Neural crest cell (in vitro differentiated cells): ENCODE measurements at places on chromosomes 16 and 17.

DNA sequence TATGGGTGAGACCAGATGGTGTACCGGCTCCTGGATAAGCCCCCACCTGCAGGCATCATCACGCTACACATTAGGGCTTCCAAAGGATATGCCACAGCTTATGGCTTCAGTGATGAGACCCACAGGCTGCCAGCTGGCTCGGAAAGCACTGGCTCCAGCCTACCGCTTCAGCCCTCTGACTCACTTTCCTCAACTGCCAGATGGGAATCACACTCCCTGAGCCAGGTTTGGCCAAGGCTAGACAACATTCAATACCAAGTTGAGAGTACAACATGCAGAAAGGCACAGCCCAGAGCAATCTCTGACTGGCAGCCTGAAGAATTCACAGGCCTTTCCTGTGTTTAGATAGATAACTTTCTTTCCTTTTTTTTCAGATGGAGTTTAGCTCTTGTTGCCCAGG lies 10.3 kb downstream of the CENPV start:
- H3K27ac ChIP-seq, result no peak overlapping the region
- H3K4me1 ChIP-seq, result peaks cover 4% of the 10 kb centered on the region
- H3K36me3 ChIP-seq, result peaks cover 31% of the 10 kb centered on the region

DNA sequence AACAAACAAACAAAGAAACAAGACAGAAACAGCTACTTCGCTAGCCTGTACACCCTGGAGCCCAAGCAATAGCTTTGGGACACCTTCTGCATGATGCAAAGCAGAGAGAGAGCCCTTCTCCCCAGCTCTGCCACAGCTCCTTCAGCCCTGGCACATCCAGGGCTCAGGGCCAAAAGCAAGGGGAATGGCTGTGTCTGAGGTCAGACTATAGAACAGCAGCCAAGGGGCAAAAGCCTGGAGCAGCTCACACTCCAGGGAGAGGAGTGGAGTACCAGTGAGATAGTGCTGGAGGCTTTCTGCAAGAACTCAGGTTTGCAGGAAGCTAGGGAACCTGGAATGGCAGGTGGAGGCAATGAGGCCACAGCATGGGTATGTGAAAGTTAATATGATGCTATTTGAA lies 11.6 kb upstream of the SEPHS2 start:
- no peak for DNase-seq
- H3K4me1 ChIP-seq, result no peaks in the 10 kb centered on the region
- no peak overlapping the region for H3K27ac ChIP-seq

GRCh38 chr17:327971-328370 lies 24.6 kb downstream of the RPH3AL start:
- no peak overlapping the region for H3K4me3 ChIP-seq
- H3K27ac ChIP-seq, result no peak overlapping the region
- H3K27me3 ChIP-seq, result peaks cover under 1% of the 10 kb centered on the region
- no peaks in the 10 kb centered on the region for H3K4me1 ChIP-seq
- no peaks in the 10 kb centered on the region for H3K36me3 ChIP-seq

DNA sequence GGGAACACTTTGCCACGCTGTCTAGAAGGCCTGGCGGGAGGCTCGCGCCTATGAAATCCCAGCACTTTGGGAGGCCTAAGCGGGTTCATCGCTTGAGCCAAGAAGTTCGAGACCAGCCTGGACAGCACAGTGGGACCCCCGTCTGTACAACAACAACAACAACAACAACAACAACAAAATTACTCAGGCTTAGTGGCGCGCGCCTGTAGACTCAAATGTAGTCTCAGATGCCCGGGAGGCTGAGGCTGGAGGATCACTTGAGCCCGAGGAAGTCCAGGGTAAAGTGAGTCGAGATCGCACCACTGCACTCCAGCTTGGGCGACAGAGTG lies 297 bp upstream of the SLFN13 start:
- DNase-seq, result no peak
- H3K27ac ChIP-seq, result no peak overlapping the region
- peak overlapping the region; percentile 82 for H3K4me3 ChIP-seq
- no peaks in the 10 kb centered on the region for H3K36me3 ChIP-seq
- peaks cover 12% of the 10 kb centered on the region for H3K4me1 ChIP-seq

GRCh38 chr17:43316522-43317142 lies 82.2 kb upstream of the ARL4D start:
- no peak for DNase-seq
- H3K4me1 ChIP-seq, result peaks cover 12% of the 10 kb centered on the region

DNA sequence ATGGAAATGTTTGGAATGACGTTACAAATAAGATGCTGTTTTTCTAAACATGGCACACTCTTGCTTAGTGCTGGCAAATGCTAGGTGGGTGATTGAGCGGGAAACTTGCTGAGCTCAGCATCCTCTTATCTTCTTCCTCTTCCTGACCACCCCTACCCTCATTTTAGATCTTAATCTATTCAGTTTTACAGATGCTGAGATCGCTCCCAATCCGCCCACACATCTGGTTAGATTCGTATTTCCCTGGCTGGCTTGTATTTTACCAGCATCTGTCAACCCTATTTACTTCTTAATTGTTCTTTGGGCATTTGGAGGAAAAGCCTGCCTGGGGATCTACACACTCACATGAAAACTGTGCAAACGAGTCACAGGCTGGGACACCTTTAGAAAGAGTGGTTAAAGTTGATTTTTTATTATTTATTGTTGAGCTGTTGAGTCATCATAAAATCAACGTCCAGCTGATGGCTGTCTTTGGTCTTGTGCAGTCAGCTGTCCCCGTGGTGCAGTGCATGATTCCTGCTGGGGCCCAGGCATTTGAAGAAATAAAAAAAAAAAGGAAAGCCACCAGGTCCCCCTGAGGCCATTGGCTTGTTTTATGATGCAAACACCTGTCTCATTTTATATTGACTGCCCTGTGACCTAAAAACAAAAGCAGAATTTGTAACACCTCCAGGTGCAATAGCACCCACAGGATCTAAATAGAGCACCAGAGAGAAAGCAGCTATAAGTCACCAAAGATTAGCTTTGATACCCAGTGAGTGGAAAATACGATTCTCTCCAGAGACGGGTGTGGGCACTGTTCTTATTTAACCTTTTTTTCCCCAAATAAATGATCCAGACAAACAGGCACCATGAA lies 258.6 kb downstream of the HS3ST3B1 start:
- no peaks in the 10 kb centered on the region for H3K27me3 ChIP-seq
- H3K36me3 ChIP-seq, result no peaks in the 10 kb centered on the region
- H3K27ac ChIP-seq, result no peak overlapping the region
- no peak overlapping the region for H3K4me3 ChIP-seq
- no peak for DNase-seq

- no peaks in the 10 kb centered on the region for H3K4me1 ChIP-seq
- no peak overlapping the region for H3K4me3 ChIP-seq
- H3K27me3 ChIP-seq, result no peaks in the 10 kb centered on the region
Measured at GRCh38 chr17:13297183-13297582, 279.4 kb upstream of the ELAC2 start.

GRCh38 chr17:5254903-5255521 lies 20.4 kb upstream of the SCIMP start:
- peaks cover 5% of the 10 kb centered on the region for H3K4me1 ChIP-seq
- no peak overlapping the region for H3K4me3 ChIP-seq
- no peak for DNase-seq
- no peak overlapping the region for H3K27ac ChIP-seq
- H3K27me3 ChIP-seq, result no peaks in the 10 kb centered on the region

- H3K27me3 ChIP-seq, result peaks cover 6% of the 10 kb centered on the region
- no peak overlapping the region for H3K4me3 ChIP-seq
- peaks cover 5% of the 10 kb centered on the region for H3K4me1 ChIP-seq
- H3K27ac ChIP-seq, result no peak overlapping the region
Measured at GRCh38 chr16:54806881-54807360, 123.7 kb upstream of the IRX5 start.

- peaks cover 100% of the 10 kb centered on the region for H3K4me1 ChIP-seq
- peak overlapping the region; percentile 75 for H3K4me3 ChIP-seq
- H3K27me3 ChIP-seq, result peaks cover 4% of the 10 kb centered on the region
- peak overlapping the region; percentile 96 for H3K27ac ChIP-seq
- no peaks in the 10 kb centered on the region for H3K36me3 ChIP-seq
Measured at GRCh38 chr17:57553526-57553925, 191.6 kb downstream of the CCDC182 start.

- H3K27me3 ChIP-seq, result peaks cover 9% of the 10 kb centered on the region
- H3K4me3 ChIP-seq, result no peak overlapping the region
- peaks cover 4% of the 10 kb centered on the region for H3K36me3 ChIP-seq
Measured at GRCh38 chr17:14276535-14277250, 24.2 kb upstream of the HS3ST3B1 start.

DNA sequence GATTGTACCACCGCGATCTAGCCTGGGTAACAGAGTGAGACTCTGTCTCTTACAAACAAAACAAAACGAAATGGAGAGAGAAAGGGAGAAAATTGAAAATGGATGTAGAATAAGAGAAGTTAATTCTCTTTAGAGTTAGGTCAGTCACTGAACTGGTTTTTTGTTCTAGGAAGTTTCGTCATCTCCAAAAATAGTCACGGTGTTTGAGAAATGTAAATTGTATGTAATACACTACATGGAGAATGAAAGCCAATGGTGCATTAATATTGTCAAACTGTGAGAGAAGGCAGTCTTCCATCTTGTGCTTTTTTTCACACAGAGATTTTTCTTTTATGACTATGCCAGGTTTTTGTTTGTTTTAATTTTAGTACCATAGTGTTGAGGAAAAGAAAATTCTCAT lies 145.9 kb downstream of the BCAS3 start:
- H3K27me3 ChIP-seq, result no peaks in the 10 kb centered on the region
- H3K36me3 ChIP-seq, result no peaks in the 10 kb centered on the region
- no peak overlapping the region for H3K27ac ChIP-seq
- no peak overlapping the region for H3K4me3 ChIP-seq
- DNase-seq, result no peak

GRCh38 chr17:75695830-75696271 lies 25.4 kb upstream of the ITGB4 start:
- no peak overlapping the region for H3K4me3 ChIP-seq
- H3K4me1 ChIP-seq, result peaks cover 53% of the 10 kb centered on the region
- H3K27ac ChIP-seq, result no peak overlapping the region

GRCh38 chr17:66483906-66484305 lies 181.5 kb downstream of the PRKCA start:
- peaks cover 3% of the 10 kb centered on the region for H3K36me3 ChIP-seq
- H3K27me3 ChIP-seq, result no peaks in the 10 kb centered on the region
- H3K4me3 ChIP-seq, result no peak overlapping the region
- DNase-seq, result no peak
- H3K27ac ChIP-seq, result no peak overlapping the region

DNA sequence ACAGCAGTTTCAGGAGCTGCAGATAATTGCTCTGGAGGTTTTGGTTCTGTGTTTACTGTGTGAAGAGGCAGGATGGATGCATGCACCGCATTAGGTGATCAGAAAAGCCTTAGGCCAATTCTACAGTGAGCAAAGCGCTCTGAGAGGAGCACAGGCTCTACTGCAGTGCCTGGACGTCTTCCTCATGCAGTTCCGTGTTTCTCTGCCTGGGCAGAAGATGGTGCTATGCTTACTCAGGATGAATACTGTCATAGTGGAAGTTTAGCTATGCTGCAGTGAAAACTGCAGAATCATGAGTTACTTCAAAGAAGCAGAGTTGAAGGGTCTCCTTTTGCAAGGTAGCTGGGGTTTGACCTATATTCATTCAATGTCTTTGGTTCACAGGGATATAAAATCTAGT lies 1012.4 kb downstream of the KCNJ18 start:
- H3K27me3 ChIP-seq, result no peaks in the 10 kb centered on the region
- H3K36me3 ChIP-seq, result peaks cover 9% of the 10 kb centered on the region
- no peak overlapping the region for H3K4me3 ChIP-seq
- no peaks in the 10 kb centered on the region for H3K4me1 ChIP-seq
- no peak for DNase-seq

GRCh38 chr16:55390630-55391237 lies 66.7 kb downstream of the IRX6 start:
- H3K36me3 ChIP-seq, result no peaks in the 10 kb centered on the region
- H3K27me3 ChIP-seq, result peaks cover 11% of the 10 kb centered on the region
- H3K4me1 ChIP-seq, result peaks cover 39% of the 10 kb centered on the region
- H3K27ac ChIP-seq, result no peak overlapping the region
- no peak for DNase-seq
- peak overlapping the region; percentile 23 for H3K4me3 ChIP-seq

DNA sequence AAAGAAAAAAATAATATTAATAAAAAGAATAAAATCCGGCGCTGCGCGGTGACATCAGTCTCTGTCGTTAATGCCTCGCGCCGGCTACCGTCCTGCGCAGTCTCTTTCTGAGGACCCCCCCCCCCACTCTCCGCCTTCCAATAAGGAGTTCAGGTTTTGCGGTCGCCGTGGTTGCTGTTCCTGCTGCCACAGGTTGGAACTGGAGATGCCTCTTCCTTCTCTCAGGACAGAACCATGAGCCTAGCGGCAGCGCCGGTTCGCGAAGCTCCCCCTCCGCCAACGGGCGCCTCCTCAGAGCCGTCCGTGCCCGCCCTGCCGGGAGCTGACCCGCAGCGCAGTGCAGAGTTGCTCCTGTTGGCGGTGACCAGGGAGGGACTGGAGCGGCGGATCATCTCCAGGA lies 2093.4 kb downstream of the TP53TG3F start:
- H3K27me3 ChIP-seq, result no peaks in the 10 kb centered on the region
- no peak for DNase-seq
- peaks cover 3% of the 10 kb centered on the region for H3K36me3 ChIP-seq
- H3K4me3 ChIP-seq, result no peak overlapping the region
- H3K27ac ChIP-seq, result no peak overlapping the region

DNA sequence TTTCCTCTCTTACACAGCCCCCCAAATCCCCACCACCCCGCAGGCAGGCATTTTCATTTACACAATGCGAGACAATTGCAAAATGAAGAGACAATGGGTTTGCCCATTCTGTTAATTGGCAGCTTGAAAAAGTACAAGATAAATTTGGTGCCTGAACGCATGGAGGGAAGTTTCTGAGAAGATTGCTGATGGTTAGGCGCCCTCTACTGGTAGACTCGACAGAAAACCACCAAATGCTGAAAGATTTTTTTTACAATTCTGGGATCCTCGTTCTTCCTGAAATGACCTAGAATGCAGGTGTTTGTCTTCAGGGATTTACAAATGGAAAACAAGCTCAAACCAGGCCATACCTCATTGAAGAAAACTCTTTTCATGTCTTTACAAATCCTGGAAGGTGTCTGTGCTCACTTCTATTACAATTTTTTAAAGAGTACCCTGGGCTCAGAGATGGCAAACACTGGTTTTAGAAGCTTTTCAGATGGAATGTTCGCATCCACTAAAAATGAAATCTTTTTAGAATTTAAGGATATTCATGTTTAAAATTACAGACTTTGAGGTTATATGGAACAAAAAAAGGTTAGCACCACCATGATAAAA lies 338.5 kb downstream of the PMP22 start:
- peaks cover 39% of the 10 kb centered on the region for H3K4me1 ChIP-seq
- peaks cover 11% of the 10 kb centered on the region for H3K36me3 ChIP-seq
- H3K27me3 ChIP-seq, result no peaks in the 10 kb centered on the region
- peak; percentile 63 for DNase-seq
